Activated naive CD4-positive, alpha-beta T cell treated with anti-CD3 and anti-CD28 coated beads for 36 hours (primary cell): ENCODE measurements at places on chromosomes 13 and 19. TPM values are rescaled to one million over a fixed set of nuclear protein-coding genes. Genes with fewer than 3 reads are reported as not detected.
A peak's percentile ranks its signal among the peaks of the same experiment; 100 is the strongest.

Gene ATP4A
- not detected for total RNA-seq

Gene FBXL3
- total RNA-seq, result 27.1 TPM

Gene OR10H1
- total RNA-seq, result not detected

DNA sequence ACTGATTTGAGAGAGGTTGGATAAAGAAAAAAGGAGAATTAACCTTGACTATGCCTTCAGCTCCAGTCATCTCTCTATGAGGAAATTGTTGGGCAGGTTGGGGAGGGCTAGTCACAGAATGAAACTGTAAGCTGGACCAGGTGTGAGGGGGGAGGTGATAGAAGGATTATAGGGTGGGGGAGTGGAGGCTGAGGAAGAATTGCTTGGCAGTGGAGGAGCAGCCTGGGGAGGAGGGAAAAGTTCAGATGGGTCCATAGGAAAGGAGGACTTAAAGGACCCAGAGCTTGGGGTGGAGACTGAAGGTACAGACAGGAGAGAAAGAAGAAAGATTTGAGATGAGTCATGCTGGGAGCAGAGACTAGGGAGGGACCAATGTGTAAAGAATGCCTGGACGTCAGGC, 8.2 kb upstream of the ZNF431 start:
- no peak for DNase-seq

DNA sequence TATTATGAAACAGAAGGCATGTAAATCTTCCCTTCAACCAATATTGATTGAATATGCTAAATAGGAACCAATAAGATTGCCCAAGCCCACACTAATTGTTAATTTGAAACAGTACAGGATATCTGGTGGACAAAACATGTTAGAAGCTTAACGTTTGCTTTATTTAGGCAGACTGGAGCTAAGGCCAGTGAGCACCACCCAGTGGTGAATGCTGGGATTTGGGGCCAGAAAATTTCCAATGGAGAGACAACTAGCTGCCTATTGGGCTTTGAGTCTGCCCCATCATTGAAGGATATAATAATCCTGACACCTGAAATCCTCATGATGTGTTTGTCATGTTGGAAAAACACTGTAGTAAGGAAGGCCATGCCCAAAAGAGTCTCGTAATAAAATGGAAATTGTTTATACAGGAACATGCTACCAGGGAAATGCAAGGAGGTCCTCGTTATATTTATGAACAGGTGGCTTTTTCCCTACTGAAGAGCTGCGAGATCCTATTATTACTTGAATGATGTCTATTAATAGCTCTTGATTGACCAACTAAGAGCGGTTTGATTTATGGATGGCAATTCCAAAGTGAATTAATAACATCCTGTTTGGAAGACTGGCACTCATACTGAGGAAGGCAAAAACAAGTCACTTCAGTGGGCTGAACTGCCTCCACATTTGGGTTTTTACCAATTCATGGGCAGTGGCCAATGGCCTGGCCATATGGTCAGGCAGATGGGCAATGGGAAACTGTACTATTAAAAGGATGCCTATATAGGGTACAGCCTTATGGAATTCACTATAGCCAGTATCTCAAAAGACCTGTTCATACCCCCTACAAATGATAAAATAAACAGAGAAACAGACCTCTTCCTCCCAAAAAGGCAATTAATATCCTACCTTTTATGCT, 8.7 kb downstream of the SIGLECL1 start:
- peak; percentile 65 for DNase-seq

- DNase-seq, result no peak
Observed at GRCh38 chr13:50119591-50119990, 104.3 kb downstream of the KCNRG start.

GRCh38 chr19:14545716-14546082, 16.3 kb downstream of the TECR start:
- no peak for DNase-seq

- no peak for DNase-seq
Observed at GRCh38 chr13:54415753-54416366, 1387.2 kb downstream of the OLFM4 start.

- DNase-seq, result no peak
Observed at GRCh38 chr13:108425056-108425455, 155.5 kb downstream of the TNFSF13B start.

DNA sequence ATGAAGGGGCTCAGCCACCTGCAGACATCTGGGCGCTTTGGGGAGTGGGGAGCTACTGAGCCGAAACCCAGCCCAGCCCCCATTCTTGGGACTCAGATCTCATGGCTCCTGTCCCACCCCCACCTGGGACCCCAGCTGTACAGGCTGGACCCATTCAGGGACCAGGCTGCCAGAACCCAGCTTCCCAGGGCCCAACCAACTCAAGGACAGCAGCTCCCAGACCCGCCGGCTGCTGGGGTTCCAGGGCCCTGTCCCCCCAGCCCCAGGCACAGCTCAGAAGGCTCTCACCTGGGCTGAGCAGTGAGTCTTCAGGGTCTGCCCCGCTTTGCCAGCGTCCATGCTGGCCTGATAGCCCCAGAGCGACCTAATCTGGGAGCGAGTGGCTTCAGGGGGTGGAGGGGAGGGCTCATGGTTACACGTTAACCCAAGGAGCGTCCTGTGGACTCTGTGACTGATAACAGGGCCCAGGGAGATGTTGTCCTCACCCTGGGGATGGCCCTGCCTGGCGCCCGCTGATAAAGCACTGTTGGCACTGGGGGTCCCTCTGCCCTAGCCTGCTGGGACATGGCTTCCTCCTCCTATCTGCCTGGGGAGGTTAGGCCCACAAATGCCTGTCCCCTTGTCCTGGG, at the start of gene TMEM86B:
TMEM86B (minus strand) TSS at position 361 of the 629 bp plus-strand sequence; CDS start at position 339, 22 bp downstream.
- no peak for DNase-seq

DNA sequence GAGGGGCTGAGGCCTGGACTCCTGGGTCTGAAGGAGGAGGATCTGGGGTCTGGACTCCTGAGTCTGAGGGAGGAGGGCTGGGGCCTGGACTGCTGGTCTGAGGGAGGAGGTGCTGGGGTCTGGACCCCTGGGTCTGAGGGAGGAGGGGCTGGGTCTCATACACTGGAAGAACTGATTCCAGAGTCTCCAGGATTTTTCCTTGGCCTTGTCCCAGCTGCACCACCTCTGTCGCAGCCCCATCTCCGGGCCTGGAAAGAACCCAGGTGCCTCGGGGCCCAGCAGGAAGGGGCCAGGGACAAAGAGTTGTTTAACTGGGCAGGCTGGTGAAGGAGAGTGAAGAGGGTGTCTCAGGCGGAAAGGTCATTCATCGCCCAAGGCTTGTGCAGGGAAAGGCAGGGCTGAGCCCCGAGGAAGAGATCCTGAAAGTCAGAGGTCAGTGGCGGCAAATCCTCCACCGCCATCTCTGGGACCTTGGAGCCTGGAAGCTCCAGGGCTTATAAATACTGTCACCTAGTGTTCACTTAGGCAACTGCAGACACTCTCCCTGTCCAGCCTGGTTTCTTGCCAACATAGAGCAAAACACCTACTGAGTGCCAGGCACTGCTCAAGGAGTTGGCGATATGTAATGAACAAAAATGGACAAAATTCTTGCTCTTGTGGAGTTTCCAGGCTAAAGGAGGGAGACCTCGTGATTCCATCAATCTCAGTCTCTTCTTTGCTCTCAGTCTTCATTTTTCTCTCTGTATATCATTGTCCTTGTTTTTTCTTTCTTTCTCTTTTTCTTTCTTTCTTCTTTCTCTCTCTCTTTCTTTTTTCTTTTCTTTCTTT, 4.4 kb upstream of the KCNN4 start:
- DNase-seq, result peak; percentile 75

- DNase-seq, result no peak
Observed at GRCh38 chr19:29795461-29796172, 16.2 kb upstream of the CCNE1 start.

- no peak for DNase-seq
Observed at GRCh38 chr13:41970022-41970421, 9.1 kb upstream of the VWA8 start.
